Stimulated activated CD8-positive, alpha-beta memory T cell treated with anti-CD3 and anti-CD28 coated beads, Interleukin-4, amount 100 ng/mL, for 4 hours (primary cell): ENCODE measurements at places on chromosomes 7 and 10.

DNA sequence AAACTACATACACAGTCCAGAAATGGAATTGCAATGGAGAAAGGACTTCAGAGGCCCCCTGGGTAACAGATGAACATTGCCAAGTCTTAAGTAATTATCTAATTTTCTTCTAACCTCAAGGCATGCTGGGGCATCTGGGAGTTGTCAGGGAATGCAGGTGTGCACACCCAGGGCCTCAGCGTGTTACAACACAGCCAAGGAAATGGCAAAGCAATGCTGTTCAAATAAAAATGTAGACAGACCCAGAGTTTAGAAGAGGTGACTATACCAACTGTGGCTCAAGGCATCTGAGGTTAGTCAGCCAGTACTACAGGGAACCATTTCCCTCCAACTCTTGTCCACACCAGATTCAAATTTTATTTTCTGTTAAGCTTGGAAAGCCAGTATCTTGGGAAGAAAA, 73.6 kb downstream of the CCDC3 start:
- no peak for DNase-seq

DNA sequence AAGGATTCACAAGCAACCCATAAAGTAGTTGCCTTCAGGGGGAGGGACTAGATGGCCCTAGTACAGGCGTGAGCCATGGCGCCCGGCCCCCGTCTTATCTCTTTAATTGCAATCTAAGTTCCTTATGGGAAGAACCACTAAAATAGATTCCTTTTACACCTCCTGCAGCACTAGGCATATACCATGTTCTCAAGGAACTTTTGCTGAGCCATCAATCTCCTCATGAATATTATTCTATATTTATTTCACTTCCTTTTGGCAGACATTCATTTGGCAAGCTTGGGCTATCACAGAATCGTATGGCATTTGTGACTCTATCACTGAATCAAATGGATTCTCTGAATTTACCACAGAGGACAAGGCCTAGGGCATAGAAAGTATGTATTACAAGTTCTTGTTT, 14.8 kb upstream of the DNAJC12 start:
- DNase-seq = no peak

DNA sequence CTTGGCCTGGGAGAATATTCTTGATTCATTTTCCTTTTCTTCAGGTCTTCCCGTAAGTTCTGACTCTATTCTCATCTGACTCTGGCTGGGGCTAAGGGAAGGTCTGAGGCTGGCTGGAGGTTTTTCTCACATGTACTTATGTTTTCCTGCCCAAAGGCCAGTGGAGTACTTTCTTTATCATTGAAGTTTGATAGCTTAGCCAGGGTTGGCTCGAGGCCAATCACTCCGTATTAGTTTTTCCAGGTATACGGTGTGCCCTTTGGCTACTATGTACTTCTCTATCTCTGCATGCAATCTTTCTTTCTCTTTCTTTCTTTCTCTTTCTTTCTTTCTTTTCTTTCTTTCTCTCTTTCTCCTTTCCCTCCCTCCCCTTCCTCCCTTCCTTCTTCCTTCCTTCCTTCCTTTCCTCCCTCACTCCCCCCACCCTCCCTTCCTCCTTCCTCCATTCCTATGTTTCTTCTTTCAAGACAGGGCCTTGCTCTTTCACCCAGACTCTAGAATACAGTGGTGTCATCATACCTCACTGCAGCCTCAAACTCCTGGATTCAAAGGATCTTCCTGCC, 26.8 kb upstream of the VKORC1L1 start:
- DNase-seq = no peak

DNA sequence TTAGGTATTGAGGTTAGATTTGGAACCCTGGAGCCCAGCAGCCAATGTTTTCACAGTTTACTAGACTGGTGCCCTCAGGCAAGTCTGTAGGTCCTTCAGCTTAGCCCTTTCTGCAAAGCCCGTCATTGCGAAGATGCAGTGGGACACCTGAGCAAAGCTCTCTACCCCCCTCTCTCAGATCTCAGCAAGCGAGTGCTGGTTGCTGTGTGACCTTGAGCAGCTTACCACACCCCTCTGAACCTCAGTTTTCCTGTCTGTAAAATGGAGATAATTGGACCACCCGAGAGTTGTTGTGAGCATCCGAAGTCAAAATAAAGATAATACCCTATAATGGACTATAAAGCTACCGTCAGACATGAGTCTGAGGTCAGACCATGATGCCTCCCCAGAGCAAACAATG, 3.7 kb downstream of the NPC1L1 start:
- no peak for DNase-seq

DNA sequence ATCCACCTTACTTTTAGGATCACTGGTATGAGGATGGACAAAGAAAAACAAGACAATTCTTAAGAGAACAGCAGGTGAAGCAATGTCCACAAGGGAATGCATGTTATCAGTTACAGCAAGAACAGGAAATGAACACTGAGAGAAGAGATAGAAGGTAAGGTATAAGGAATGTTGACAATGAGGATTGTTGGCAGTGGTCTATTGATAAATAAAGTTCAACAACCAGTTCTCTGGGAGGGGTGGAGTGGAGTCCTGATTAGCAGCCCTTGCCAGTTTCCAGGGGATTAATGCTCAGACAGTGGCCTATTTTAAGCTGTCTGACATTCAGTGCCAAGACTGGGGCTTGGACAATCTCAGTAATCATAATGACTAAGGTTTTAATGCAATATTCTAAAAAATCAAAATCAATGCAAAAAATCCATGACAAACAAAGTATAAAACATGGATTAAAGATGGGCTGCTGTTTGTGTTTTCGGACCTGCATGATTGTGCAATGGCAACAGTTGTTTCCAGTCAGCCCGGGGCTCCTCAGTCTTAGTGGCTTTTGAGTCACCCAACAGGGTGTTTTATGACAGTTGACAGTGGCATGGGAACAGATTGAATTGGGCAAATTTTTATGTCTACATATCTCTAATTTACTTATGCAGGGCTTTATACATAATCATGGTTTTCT, 13.8 kb upstream of the AKR1B1 start:
- DNase-seq = no peak
